Posterior cingulate gyrus (tissue), 11 donors: ENCODE measurements at places on chromosomes 3 and 15.

GRCh38 chr15:63039811-63040210 is 2.7 kb upstream of the TPM1 start:
- DNase-seq, result no peak

DNA sequence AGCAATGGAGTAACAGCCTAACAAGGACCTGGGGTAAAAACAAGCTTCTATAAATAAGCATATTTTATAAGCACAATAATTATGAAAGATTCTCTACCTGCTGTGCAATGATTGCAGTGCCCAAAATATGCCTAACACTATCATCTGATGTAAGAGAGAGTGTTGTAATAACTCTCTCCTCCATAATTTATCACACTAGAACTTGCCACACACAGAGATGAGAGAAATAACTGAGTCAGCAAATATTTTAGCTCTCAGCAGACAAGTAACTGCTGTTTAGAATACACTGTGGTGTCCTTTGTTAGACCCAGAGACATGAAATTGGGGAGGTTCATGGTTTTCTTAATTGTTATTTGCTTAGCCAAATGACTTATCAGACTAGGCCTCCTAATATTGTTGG is 105.3 kb upstream of the ACP3 start:
- DNase-seq, result no peak

DNA sequence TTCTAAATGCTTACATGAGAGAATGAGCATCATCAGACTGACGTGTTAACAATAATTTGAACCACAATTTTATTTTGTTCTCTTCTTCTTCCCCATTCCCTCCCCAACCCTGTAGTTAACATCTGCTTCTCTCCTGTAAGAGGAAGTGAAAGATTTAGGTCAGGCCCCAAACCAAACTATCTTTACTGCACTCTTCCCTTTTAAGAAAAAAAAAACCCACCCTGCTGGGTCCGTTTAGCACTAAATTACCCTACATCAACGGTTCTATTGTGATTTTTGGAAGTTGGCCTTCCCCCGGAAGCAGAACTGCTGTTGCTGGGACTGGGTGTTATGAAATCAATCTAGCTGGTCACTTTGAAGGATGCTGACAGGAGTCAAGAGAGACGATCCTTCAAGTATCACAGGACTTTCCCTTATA is 49.4 kb downstream of the NFKBIZ start:
- DNase-seq, result no peak

DNA sequence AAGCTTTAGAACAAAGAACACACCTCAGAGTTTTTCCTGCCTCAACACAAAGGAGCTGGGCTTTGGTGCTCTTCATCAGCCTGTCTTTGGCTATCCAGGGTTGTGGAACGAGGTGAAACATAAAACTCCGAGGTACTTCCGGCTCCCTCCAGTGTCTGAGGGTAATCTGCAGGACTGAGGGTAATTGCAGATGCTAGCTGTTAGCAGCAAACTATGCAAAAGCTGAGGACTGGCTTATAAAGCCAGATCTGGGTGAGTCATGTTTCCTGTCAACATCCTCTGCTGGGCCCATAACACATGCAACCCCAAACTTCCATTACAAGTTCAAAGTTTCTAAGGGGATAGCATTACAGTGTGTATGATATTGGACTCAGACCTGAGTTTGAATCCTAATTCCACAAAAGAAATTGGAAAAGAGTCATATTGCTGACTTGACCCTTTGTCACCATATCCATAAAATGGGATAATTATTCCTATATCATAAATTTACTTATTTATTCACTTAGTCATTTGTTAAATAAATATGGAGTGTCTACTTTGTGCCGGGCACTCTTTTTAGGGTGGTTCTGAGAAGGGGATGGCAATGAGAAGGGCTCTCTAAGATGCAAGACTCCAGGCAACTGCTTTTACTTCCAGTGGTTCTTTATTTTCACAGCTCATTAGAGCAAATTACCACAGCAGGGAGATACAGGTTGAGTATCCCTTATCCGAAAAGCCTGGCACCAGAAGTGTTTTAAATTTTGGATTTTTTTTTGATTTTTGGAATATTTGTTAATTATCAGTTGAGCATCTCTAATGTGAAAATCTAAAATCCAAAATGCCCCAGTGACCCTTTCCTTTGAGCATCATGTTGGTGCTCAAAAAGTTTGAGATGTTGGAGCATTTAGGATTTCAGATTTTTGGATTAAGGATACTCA is 9.5 kb upstream of the TRIM69 start:
- no peak for DNase-seq

GRCh38 chr15:25900901-25901300 is 37.8 kb upstream of the ATP10A start:
- no peak for DNase-seq
